ENCODE measurements at places on chromosomes 1 and 21.

- no peak for DNase-seq
Observed at GRCh38 chr1:48870596-48870995, 93.9 kb upstream of the BEND5 start.

GRCh38 chr21:46048926-46049889 lies 48.7 kb upstream of the COL6A2 start:
- DNase-seq, result no peak

DNA sequence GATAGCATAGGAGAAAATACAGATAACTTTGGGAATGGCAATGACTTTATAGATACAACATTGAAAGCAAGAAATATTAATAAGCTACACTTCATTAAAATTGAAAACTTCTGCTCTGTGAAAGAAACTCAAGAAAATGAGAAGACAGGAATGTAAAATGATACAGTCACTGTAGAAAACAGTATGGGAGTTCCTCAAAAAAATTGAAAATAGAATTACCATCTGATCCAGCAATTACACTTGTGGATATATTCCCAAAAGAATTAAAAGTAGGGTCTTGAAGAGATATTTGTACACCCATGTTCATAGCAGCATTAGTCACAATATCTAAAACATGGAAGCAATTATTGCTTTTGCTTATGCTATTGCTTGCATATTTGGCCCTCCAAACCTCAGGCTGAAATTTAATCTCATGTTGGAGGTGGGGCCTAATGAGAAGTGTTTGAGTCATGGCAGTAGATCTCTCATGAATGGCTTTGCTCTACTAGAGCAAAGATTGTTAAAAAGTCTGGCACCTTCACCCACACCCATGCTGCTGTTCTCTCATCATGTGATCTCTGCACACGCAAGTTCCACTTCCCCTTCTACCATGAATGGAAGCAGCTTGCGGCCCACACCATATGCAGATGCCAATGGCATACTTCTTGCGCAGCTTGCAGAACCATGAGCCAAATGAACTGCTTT lies 15.3 kb upstream of the AHCYL1 start:
- DNase-seq, result peak; percentile 46

DNA sequence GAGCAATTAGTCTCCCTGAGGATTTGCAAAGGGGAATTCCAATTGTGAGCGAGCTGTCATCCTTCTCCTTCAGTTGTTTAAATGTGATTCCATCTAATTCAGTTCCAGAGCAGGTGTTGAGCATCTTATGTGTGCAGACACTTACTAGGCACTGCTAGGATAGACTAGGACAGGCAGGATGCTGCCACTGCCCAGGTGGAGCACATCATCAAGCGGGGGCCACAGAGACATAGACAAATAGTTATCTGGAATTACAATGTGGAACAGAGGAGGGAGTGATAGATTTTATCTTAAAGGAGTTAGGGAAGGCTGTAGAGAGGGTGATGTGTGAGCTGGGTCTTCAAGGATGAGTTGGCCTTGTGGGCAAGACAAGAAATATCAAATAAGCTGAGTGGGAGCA lies 55.9 kb downstream of the CDC7 start:
- DNase-seq, result no peak

- DNase-seq, result no peak
Observed at GRCh38 chr1:41853907-41854306, 64.8 kb downstream of the HIVEP3 start.

DNA sequence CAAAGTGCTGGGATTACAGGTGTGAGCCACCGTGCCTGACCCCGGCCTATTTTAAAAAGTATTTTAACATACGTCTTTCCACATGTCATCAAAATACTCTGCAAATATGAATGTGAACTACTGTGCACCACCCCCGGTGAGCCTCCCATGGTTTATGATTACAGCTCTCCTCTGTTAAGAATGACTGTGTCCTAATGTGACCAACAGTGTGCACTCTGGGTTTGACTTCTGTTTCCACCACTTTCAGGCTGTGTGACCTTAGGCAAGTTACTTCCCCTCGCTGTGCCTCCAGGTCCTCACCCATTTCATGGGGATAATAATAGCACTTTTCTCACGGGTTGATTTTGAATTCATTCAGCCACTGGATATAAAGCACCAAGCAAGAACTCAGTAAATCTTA lies 14.7 kb downstream of the AMPD2 start:
- DNase-seq, result no peak

DNA sequence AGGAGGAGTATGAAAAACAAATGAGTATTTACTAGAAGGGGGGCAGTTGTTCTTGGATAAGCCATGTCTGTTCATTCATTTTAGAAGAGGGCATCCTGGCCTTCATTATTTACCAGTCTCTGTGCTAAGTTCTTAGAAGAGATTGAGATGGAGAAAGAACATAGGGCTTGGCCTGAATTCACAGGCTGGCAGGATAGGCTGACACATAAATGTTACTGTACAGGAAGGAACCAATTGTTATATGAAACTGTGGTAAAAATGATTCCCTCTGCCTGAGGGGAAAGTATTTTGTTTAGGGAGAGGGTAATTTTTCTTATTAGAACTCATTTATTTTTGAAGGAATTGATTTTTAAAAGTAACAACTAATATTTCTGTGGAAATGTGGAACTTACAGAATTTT lies 99.5 kb downstream of the MAN1A2 start:
- no peak for DNase-seq

DNA sequence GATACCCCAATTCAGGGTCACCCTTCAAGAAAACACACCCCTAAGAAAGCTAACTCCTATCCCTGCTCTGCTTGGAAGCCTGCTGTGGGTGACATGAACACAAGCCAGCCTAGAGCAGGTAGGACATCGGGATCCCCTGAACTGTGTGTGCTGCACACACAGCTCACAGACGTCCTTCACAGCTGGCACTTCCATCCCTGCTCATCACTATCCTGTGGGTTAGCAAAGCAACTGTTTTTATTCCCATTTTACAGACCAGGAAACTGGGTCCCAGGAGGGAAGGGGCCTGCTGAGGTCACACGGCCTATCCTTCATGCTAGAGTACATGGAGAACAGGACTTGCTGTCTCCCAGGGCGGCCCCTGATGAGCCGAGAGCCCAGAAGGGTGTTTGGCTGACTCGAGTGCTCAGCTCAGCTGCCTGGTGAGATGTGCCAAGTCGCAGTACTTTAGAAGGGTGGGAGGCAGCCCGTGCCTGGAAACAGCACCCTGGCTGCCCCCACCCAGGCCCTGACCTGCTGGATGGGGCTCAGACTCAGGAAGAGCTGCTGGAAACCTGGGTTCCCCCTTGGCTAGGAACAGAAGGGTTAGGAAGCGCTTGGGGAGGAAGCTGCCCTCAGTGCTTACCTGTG lies 28.3 kb upstream of the BTG2 start:
- no peak for DNase-seq

DNA sequence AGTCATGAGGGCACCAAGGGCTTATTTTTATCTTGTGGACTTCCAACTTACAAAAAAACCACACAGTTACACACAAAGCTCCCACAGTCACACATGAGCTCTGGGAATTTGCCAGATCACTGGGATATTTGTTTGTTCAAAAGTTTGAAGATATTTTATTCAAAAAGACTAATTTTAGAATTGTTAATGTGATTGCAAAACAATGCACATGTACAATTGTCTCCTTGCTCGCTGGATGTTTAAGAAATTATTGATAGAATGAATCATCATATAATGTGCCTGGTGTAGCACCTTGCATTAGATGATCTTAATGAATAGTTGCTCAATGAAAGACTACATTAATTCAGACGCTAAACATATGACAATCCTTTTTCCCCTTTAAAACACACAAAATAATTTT lies 570.3 kb downstream of the LMO4 start:
- no peak for DNase-seq

DNA sequence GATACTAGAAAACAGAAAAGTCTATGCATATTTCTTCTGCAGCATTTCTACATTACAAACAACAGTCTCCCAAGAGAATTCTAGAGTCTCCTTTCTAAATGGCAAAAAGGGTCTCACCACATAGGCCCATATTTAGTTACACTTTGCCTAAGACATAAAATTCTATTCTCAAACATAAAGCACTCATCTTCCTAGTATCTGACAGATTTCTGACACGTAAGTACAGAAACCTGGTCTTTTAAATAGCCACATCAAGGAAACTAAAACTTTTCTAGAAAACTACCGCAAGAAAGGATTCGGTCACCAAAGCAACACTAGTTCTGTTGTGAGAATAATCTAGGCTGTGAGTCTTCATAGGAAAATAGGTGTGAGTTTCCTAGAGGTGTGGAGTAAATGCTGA lies 33.6 kb upstream of the CTSK start:
- no peak for DNase-seq

- DNase-seq, result peak; percentile 29
Observed at GRCh38 chr1:205774198-205775014, 876 bp downstream of the RAB29 start.

DNA sequence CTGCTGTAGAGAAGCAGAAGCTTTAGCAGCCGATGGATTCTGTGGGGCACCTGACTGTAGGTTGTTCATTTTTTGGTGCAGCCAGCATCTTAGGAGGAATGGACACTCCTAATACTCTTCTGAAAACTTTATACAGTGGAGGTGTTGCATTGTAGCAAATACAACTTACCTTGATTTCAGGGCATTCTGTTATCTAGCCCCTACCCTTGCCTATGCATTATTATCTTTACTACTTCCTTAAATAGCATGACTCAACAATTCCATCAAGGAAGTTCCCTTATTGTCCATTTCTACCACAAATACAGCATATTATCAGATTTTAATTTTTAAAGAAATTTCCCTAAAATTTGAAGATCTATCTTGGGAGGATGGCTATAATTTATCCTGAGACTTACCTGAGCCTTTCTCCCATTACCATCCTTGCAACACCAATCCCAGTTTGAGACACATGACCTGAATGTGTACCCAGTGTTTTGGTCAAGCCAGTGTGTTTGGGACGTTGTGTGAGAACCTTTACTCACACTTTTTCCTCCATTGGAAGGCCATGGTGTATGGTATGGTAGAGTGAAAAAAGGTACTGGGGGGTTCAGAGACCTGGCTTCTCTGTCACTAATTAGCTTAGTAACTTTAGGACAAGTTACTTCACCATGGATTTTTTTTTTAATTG lies 9.2 kb downstream of the POU2F1 start:
- peak; percentile 50 for DNase-seq

DNA sequence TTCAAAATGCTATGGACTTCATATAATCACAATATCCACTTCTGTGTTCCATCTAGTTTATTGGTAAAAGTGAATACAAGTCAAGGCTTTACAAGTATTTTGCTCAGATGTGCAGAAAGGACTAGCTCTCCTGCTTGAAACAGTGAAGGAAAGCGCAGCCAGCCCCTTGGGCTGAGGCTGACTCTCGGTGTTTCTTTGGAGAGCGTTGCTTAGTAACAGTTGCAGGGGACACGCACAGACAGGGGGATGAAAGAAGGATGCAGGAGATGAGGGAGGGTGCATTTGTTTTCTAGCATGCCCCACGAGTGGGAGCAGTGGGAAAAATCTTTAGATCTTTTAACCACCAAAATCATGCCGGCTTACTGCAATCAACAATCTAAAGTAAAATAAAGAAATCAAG lies 9.1 kb downstream of the PYCR2 start:
- DNase-seq, result no peak

DNA sequence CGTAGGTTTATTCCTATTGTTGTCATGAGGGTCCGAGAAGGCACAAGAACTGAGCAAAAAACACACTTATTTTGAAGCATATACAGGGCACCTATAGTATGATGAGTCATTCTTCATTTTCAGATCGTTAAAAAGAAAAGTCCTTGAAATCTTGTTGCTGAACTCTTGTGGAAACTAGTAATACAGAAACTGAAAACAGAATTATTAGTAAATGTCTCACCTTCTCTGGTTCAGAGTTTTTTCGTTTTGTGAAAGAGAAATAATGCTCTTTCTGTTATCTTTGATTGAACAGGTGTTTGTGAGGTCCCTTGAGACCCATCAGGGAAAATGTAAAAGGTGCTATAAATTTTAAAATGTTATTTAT lies 102.0 kb upstream of the COA6 start:
- no peak for DNase-seq

GRCh38 chr1:118303534-118303933 lies 118.5 kb upstream of the SPAG17 start:
- DNase-seq, result no peak

GRCh38 chr21:42080788-42081083 lies 9.6 kb downstream of the UMODL1 start:
- DNase-seq, result peak; percentile 88

DNA sequence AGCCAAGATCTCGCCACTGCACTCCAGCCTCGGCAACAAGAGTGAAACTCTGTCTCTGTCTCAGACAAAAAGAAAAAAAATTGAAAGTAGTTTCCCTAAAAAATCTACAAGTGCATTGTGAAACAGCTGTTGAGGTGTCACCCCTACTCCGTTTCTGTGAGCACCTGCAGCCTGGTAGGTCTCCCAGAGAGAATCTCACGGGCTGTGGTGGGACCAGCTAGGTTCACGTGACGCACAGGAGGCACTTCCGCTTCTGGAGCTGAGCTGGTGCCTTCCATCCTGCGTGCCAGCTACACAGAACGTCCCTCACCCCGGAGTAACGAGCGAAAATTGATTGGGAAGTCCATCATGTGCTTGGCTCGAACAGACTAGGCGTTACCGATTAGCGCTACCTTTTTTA lies 66.8 kb downstream of the COL24A1 start:
- no peak for DNase-seq

DNA sequence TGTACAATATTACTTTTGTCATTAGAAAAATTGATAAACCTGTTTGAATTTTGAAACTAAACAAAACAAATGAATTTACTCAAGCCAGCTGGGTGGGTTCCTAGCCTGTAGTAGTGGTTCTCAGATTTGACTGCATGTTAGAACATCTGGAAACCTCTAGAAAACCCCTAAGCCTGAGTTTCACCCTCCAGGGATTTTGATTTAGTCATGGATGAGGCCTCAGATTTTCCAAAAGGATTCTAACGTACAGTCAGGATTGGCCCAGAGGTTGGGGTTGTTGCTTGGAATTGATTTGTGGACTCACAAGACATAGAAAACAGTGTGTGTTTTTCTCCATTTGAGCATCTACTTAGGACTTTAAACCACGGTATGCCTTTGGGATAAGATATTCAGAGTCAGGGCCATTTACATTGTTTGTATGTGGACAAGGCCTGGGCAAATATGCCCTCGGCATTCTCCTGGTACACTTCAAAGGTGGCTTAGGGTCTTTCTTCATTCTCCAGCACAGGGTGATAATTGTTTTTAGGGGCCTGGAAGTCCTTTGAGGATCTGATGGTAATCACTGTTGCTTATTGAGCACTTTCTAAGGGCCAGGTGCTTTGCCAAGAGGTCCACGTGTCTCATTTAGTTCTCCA lies 42.6 kb downstream of the ATP5PO start:
- DNase-seq, result no peak

DNA sequence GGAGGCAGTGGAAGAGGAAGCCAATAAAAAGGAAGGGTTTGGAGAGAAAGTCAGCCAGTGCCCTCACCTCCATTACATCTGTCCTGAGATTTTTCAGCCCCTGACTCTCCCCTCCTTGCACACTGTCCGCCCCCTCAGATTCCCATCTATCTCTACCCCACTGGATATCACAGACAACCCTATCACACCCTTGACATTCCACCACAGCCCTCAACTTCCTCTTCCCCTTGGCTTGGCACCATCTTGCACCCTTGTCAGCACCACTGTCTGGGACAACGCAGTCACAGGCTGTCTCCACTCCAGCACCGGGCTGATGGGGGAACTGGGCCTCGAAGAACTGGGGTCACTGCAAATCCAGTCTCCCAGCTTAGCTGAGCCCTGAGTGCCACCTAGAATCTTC lies 14.2 kb upstream of the PLEKHA6 start:
- no peak for DNase-seq

GRCh38 chr21:42641311-42642218 lies 11.9 kb upstream of the PDE9A start:
- no peak for DNase-seq

- DNase-seq, result no peak
Observed at GRCh38 chr21:46109313-46110221, 11.7 kb downstream of the COL6A2 start.
